ENCODE measurements at places on chromosomes 11 and 22. TPM values are rescaled to one million over a fixed set of nuclear protein-coding genes. Genes with fewer than 3 reads are reported as not detected.

The SOX10 gene
- not detected for total RNA-seq

GRCh38 chr11:11345099-11345498, 8.0 kb downstream of the CSNK2A3 start:
- no peaks in the 10 kb centered on the region for H3K27me3 ChIP-seq
- H3K4me1 ChIP-seq = no peaks in the 10 kb centered on the region
- H3K27ac ChIP-seq = no peak overlapping the region
- no peak for DNase-seq
- no peak overlapping the region for H3K4me3 ChIP-seq
- H3K36me3 ChIP-seq = no peaks in the 10 kb centered on the region

GRCh38 chr11:93324500-93324899, 6.0 kb upstream of the DEUP1 start:
- no peak overlapping the region for H3K4me3 ChIP-seq
- H3K4me1 ChIP-seq = no peaks in the 10 kb centered on the region
- DNase-seq = no peak
- no peaks in the 10 kb centered on the region for H3K36me3 ChIP-seq
- no peak overlapping the region for H3K27ac ChIP-seq

- no peaks in the 10 kb centered on the region for H3K36me3 ChIP-seq
- DNase-seq = no peak
- no peak overlapping the region for H3K4me3 ChIP-seq
- peaks cover 1% of the 10 kb centered on the region for H3K27me3 ChIP-seq
Measured at GRCh38 chr11:72598906-72599305, 75.3 kb downstream of the PDE2A start.

The P4HA3 gene
- total RNA-seq = not detected

- no peaks in the 10 kb centered on the region for H3K36me3 ChIP-seq
- H3K27ac ChIP-seq = no peak overlapping the region
- DNase-seq = no peak
- no peaks in the 10 kb centered on the region for H3K27me3 ChIP-seq
- H3K4me3 ChIP-seq = no peak overlapping the region
Measured at GRCh38 chr22:20248461-20248978, 19.6 kb downstream of the RTN4R start.

- no peak overlapping the region for H3K4me3 ChIP-seq
- DNase-seq = no peak
- no peaks in the 10 kb centered on the region for H3K36me3 ChIP-seq
- no peaks in the 10 kb centered on the region for H3K27me3 ChIP-seq
- no peak overlapping the region for H3K27ac ChIP-seq
Measured at GRCh38 chr22:50053861-50054260, 4.2 kb downstream of the TTLL8 start.

DNA sequence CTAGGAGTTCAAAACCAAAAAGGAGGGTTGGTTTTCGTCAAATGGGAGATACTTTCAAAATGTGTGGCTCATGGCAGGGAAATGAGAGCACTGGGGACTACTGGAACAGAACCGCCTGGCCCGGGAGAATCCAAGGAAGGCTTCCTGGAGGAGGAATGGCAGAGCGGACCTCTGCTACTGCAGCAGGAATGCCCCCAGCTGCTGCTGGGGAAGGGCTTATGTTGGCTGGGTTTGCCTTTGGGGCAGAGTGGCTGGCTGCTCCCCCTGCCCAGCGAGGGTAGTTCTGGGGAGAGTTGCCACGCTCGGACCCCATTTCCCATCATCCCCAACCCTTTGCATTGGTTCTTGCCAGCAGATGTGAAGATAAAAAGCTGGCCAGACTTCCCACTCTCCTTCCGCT, 10.6 kb upstream of the APOBEC3A start:
- no peaks in the 10 kb centered on the region for H3K27me3 ChIP-seq
- H3K4me3 ChIP-seq = no peak overlapping the region
- H3K36me3 ChIP-seq = no peaks in the 10 kb centered on the region
- DNase-seq = no peak

The SGSM1 gene
- total RNA-seq = not detected

The TCN2 gene
- total RNA-seq = 10.3 TPM

- no peaks in the 10 kb centered on the region for H3K27me3 ChIP-seq
- no peak overlapping the region for H3K27ac ChIP-seq
- H3K4me1 ChIP-seq = peaks cover 4% of the 10 kb centered on the region
- DNase-seq = no peak
Measured at GRCh38 chr11:75635066-75635862, 33.6 kb downstream of the MAP6 start.

DNA sequence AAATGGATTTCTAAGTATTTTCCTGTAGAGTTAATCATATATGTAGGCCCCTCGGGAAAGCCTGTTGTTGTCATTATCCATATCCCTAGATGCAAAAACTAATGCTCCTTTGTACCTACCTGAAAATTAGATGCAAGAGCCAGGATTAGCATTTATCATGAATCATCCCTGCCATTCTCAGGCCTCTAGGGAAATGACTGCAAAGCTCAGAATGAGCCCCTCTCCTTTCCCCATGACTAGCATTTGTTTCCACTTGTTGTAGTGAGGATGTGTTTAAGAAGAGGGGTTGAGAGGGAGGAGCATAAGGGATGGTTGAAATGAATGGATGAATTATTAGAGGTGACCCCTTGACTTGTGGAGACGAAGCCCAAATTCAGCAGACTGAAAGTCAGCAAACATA, 537.9 kb downstream of the NTM start:
- no peaks in the 10 kb centered on the region for H3K36me3 ChIP-seq
- H3K27ac ChIP-seq = no peak overlapping the region
- DNase-seq = no peak
- peaks cover 2% of the 10 kb centered on the region for H3K27me3 ChIP-seq
- no peaks in the 10 kb centered on the region for H3K4me1 ChIP-seq

The DGAT2 gene
- 21.0 TPM for total RNA-seq

GRCh38 chr22:30969532-30970355, 679 bp downstream of the TUG1 start:
- no peak for DNase-seq
- H3K27me3 ChIP-seq = no peaks in the 10 kb centered on the region
- H3K27ac ChIP-seq = peak overlapping the region; percentile 93
- H3K36me3 ChIP-seq = peaks cover 3% of the 10 kb centered on the region
- H3K4me1 ChIP-seq = peaks cover 10% of the 10 kb centered on the region
- peak overlapping the region; percentile 82 for H3K4me3 ChIP-seq

DNA sequence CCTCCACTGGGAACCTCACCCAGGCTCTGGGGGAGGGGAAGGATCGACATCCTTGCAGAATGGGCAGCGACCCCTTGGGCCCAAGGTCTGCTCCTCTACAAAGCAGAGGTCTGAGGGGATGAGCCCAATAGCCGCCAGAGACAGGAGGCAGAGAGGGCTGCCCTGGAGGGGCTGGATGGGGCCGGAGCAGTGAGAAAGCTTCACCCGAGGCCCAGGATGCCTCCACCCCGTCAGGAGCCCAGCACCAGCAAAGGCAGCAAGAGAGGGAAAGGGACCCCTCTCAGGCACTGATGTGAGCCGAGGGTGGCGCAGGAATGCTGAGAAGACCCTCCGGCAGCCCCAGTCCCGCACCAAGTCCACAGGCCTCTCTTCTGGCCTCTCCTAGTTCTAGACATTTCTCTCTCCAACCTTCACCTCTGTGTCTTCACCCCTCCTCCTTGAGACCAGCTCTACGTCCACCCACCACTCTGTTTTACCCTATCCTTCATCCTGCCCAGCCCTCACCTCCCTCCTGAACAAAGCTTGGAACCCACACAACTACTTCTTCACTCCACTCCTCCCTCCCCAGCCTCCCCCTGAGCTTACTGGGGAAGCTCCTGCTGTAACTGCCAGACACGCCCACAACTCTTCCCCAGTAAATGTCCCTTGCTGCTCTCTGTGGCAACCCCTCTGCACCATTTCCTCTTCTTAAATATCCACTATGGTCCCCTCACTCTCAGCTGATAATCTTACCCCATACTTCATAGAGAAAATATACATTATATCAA, 131.9 kb downstream of the MPPED1 start:
- no peak overlapping the region for H3K27ac ChIP-seq
- no peaks in the 10 kb centered on the region for H3K4me1 ChIP-seq
- H3K4me3 ChIP-seq = no peak overlapping the region
- H3K27me3 ChIP-seq = peaks cover 2% of the 10 kb centered on the region
- H3K36me3 ChIP-seq = no peaks in the 10 kb centered on the region
- no peak for DNase-seq

- no peak for DNase-seq
- no peaks in the 10 kb centered on the region for H3K27me3 ChIP-seq
- no peaks in the 10 kb centered on the region for H3K36me3 ChIP-seq
- H3K27ac ChIP-seq = peak overlapping the region; percentile 50
- H3K4me3 ChIP-seq = no peak overlapping the region
Measured at GRCh38 chr11:102581066-102581465, 44.1 kb downstream of the MMP20 start.

GRCh38 chr11:13962562-13963168, at the start of gene SPON1:
Gene SPON1 (plus strand): TSS chr11:13962723. CDS start chr11:13962905, 182 bp downstream.
- peaks cover 10% of the 10 kb centered on the region for H3K27me3 ChIP-seq
- H3K4me3 ChIP-seq = no peak within 1 kb of the TSS
- H3K27ac ChIP-seq = no peak within 1 kb of the TSS
- H3K36me3 ChIP-seq = no peaks in the 10 kb centered on the region
- no peak for DNase-seq

Data from GM12878 (cell line).